Activated CD4-positive, CD25-positive, alpha-beta regulatory T cell treated with anti-CD3 and anti-CD28 coated beads, Interleukin-2, amount 50 U/mL, for 16 hours (primary cell): ENCODE measurements at places on chromosomes 4 and X.

- no peak for DNase-seq
These were observed 16.0 kb downstream of the CLDN22 start for GRCh38 chr4:183304067-183304466.

DNA sequence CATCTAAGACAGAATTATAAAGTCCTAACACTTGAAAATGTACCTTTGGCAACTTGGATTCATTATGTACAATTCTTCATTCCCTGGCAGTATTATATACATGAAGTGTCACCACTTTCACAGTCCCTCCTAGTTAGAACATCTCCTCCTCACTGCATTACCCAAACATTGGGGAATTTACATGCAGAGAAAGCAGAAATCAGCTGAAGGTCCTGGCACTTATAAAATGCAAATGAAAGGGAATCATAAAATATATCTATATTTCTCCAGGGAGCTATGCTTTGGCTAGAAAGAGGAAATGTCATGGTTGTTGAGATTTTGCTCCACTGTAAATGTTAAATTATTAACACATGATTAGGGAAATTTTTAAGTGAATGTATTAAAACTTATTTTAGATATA is 835.6 kb upstream of the SLIT2 start:
- no peak for DNase-seq

DNA sequence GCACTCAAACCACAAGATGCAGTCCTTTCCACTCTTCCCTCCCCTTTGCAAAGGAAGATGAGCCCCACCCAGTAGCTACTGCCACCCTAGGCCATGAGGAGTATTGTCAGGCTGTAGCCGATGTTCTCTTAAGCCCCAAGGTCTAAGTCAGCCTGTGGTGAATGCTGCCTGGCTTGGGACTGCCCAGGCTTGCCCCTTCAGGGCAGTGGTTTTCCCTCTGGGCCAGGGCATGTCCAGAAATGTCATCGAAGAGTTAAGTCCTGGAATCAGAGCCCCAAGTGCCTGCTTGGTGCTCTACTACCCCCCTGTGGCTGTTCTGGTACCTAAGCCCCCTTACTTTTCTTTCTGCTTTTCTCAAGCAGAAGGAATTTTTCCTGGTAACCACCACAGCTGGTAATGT is 11.8 kb upstream of the PGK1 start:
- no peak for DNase-seq

- DNase-seq: no peak
These were observed 166.1 kb downstream of the TMA16 start for GRCh38 chr4:163660636-163661035.

DNA sequence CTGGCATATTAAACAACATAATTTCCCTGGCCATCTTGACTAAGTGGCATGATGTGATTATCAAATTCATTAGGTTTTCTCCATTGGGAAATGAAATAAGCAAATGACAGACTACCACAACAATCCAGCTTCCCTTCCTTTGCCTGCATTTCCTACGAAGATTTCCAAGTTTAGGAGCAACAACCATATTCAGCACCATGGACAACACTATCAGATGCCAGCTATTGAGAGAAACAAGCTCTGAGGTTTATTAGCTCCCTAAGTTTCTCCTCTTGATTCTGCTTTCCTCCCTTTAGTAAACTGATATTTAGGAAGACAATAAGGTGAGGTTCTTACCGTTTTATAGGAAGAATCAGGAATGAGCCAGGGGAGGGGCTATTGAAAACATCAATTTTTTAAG is 36.2 kb downstream of the DCX start:
- DNase-seq: no peak

GRCh38 chr4:6278801-6279197 is 9.1 kb downstream of the WFS1 start:
- no peak for DNase-seq

DNA sequence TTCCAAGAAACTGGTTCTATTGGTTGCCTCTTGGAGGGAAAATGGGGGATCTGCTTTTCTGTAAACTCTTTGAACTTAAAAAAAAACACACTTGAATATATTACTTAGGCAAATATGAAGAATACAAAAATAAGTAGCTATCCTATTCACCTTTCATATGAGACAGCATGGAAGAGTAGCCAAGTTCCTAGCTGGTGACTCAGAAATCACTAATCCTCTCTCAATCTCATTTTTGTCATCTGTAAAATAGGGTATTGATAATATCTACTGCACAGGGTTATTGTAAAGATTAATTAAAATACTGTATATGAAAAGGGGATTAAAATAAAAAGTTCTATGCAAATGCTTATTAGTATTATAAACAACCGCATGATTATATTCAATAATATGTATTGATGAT is 12.7 kb downstream of the MGARP start:
- no peak for DNase-seq

GRCh38 chr4:184329235-184329634 is 111.6 kb upstream of the ENPP6 start:
- DNase-seq: no peak

DNA sequence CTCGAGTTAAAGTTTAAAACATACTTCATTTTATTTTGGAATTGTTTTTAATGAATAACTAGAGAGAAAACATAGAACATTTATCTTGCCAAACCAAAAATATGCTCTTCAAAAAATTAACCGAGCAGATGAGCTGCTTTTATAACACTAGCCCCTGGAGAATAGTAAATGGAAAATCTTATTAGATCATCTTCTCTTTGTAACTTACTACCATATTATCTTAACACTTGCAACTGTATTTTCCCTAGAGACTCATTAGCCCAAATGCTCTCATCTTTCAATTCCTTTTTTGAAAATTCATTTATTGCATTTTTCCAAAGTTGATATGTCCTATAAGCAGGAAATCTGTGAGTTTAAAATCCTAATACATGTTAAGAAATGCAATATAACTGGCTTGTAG is 143.3 kb downstream of the CAMK2D start:
- DNase-seq: no peak

GRCh38 chr4:87270144-87270543 is 49.7 kb upstream of the KLHL8 start:
- DNase-seq: no peak

GRCh38 chr4:16158504-16158852 is 67.8 kb downstream of the TAPT1 start:
- no peak for DNase-seq

DNA sequence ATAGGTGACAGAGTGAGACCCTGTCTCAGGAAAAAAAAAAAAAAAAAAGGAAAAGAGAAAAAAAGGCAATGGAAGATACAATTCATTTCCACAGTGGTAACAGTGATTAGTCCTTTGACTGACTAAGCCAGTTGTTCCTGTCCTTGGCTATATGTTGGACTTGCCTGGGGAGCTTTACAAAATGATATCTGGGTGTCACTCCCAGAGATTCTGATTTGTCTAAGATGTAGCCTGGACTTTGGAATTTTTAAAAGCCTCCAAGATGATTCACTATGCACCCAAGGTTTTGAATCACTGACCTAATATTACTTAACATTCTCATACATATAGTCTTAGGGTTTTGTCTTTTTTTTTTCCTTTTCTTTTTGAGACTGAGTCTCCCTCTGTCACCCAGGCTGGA is 16.9 kb downstream of the HELQ start:
- no peak for DNase-seq

- no peak for DNase-seq
These were observed 53.9 kb upstream of the HEPH start for GRCh38 chrX:66110112-66110511.

DNA sequence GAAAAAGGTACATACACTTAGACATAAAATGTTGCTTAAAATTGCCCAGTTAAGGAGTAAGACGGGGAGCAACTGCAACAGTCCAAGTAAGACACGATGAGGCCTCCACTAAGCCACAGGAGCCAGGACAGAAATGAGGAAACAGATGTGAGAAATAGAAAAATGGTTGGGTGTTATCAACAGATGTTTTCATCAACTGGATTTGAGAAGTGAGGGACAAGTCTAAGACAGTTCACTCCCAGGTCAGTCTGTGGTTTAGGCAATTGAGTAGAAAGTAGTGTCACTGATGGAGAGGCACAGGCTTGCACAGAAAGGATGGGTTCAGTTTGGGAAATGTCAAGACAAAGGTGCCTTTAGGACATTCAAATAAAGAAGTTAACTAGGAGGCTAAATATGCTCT is 23.5 kb upstream of the PHF8 start:
- no peak for DNase-seq

- DNase-seq: no peak
These were observed 43.2 kb downstream of the BCLAF3 start for GRCh38 chrX:19947612-19948011.

DNA sequence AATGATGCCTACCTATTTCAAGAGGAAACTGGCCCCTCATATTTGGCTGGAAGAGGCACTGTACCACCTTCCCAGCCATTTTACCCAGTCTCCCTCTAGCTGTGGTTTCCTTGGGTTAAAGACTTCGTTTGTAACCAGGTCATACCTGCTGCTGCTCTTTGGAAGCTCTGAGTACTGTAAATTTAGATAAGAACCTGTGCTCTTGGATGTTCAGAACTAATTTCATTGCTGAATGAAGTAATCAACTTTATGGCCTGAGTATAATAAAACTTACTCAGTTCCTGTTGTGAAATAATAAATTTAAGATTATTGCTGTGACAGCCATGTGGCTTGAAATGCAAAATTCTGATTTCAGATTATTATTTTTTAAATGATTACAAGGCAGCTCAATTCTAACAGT is 12.2 kb downstream of the MTTP start:
- DNase-seq: no peak

GRCh38 chr4:121838136-121838535 is 14.5 kb upstream of the CCNA2 start:
- DNase-seq: no peak

- no peak for DNase-seq
These were observed 1.7 kb upstream of the TIFA start for GRCh38 chr4:112287258-112287989.

DNA sequence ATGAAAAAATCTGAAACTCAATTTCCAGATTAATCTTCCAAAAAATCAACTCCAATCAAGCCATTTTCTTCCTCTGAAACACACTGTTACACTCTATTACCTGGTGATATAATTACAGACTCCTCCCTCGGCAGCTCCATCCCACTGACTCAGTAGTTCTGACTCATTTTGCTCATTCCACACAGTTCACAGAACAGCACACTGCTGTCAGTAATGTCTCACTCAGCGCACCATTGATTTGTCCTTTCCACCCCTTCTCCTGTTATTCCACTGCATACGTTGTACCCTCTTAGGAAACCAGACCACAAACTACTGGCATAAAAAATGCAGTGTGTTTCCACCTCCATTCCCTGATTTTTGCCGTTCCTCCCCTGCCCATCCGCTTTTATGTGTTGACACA is 212.7 kb downstream of the SLIT2 start:
- DNase-seq: no peak

DNA sequence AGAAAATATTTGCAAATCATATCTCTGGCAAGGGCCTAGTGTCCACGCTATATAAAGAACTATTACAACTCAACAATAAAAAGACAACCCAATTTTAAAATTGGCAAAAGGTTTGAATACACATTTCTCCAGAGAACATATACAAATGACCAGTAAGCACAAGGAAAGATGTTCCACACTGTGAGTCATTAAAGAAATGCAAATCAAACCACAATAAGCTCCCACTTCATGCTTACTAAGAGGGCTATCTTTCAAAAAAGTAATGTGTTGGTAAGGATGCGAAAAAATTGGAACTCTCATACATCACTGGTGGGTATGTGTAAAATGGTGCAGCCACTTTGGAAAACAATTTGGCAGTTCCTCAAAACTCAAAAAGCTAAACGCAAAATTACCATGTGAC is 884.0 kb upstream of the INTU start:
- no peak for DNase-seq

DNA sequence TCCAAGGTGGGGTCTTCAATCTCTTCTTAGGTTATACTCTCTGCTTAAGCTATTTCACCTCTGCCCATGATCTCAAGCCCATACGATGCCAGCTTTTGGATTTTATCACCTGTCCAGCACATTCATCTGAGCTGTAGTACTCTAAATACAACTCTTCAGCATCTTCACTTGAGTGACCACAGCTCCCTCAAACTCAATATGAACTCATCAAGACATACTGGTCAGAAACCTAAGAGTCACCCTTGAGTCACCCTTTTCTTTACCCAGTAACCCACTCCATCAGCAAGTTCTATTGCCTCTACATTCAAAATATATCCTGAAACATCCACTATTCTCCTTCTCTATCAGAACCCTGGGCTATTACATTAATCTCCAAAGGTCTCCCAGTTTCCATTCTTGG is 69.4 kb downstream of the DCHS2 start:
- DNase-seq: no peak
